ENCODE measurements at places on chromosomes 1 and 21. TPM values are rescaled to one million over a fixed set of nuclear protein-coding genes. Genes with fewer than 3 reads are reported as not detected.

- peak; percentile 41 for DNase-seq
These were observed 742 bp downstream of the P3H1 start for GRCh38 chr1:42765832-42766740.

- no peak for DNase-seq
These were observed at the start of gene CA6 for GRCh38 chr1:8945568-8945967. Gene CA6 (plus strand): TSS chr1:8945868. CDS start chr1:8945887, 19 bp downstream.

- no peak for DNase-seq
These were observed 13.5 kb downstream of the VANGL1 start for GRCh38 chr1:115655306-115655663.

GRCh38 chr1:230068952-230069684 is 2.1 kb downstream of the GALNT2 start:
- DNase-seq: no peak

DNA sequence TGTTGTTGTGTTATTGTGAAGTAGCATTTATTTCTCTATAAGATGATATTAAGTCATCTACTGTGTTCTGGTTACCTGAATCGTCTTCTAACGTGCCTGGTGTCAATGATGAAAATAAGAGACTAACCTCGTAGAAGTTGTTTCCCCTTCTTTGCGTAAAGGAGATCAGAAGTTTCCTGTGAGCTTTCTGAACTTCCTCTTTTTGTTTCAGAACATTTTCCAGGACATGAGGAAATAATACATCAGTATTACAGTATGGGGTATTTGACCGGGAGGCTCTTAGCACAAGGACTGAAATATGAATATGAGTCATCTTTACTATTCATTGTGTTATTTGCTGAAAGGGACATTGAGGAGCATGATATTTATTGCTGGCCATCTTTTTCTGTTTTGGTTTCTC is 1.3 kb downstream of the ST6GALNAC3 start:
- no peak for DNase-seq

- no peak for DNase-seq
These were observed 7.9 kb downstream of the UTP11 start for GRCh38 chr1:38020396-38020795.

DNA sequence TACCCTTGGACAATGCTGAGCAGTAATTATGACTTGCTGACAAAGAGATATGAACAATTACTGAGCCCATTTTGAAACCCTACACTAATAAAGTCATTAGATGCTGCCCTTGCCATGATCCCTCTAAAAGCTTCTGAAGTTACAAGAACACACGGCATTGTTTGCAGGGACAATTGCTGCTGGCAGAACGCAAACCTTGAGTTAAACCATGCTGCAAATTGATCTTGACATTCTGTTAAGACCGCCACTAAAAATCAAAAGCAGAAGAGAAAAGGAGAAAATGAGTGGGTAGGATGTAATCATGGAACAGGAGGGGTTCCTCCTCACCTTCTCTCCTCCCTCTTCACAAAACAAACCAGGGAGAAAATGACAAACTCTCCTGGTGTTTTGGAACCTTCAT is 136.2 kb upstream of the DMRTA2 start:
- no peak for DNase-seq

DNA sequence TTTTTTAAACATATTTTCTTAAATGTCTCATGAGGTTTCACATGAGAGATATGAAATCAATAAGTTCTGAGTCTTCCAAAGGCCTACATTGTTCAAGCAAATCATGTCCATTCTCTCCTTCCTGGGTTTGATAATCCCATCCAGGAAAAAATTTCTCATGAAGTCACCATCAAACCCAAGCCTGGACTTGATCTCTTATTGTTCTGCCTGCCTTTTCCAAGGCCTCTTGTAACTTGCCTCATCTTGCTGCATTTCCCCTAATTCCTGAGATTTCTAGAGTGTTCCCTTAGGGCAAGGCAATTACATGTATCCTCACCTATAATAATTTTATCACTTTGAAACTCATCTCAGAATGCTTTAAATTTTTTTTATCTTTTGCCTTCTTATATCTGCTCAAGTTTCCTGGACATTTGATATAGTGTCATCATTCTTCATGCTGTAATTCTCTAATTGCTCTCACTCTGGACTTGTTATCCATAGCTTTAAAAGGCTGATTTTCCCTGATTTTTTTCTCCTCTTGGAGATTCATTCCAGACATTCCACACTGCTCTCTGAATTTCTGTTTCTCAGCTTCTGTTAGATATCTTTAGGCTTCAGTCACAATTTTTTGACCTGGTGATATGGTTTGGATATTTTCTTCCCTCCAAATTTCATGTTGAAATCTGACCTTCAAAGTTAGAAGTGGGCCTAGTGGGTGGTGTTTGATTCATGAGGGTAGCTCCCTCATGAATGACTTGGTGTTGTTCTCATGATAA is 126.4 kb downstream of the LRRC7 start:
- no peak for DNase-seq

DNA sequence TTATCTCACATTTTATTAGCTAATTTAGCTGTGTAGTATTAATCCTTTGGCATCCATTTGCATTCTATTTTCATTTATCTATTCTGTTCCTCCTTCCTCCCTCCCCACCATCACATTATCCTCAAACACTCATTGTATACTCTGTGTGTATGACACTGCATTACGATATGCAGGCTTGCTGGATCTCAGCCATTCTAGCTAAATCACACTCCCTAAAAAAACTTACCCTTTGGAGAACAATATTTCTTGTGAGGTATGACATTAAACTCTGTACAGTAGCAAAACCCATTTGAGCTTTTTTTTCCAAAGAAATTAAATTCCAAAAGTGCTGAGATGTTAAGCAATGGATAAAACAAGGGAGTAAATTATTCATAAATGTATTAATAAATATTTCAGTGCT is 11.4 kb upstream of the RAB3GAP2 start:
- DNase-seq: no peak

The SUCO gene
- total RNA-seq: 126 TPM

DNA sequence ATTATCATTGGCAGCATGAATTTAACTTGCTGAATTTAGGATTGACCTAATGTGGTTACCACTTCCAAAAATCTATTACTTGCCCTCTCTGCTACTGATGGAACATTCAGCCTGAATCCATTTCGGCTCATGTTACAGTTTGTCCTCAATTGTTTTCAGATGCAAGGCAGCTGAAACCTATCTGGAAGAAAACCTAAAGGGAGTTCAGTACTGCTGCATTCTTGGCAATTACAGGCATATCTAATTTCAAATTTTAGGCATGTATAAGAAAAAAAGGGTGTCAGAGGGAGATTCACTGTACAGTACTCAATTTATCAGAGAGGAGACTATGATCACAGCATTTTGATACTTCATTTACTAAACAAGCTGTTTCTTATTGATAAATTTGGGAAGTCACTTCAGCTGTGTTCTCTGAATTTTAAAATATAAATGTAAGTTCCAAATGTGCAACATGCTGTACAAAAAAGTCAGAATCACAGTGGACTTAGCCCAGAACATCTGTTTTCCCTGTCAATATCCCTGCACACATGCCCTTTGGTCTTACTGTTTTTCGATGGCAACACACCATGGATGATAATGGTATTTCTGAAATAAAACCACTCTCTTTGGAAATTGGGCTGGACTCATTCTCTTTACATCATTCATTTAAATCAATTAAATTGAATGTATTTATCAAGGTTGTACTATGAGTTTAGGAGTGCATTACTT is 651.6 kb upstream of the ADGRL4 start:
- DNase-seq: no peak

- DNase-seq: no peak
These were observed 147.0 kb downstream of the RERE start for GRCh38 chr1:8670371-8670818.

DNA sequence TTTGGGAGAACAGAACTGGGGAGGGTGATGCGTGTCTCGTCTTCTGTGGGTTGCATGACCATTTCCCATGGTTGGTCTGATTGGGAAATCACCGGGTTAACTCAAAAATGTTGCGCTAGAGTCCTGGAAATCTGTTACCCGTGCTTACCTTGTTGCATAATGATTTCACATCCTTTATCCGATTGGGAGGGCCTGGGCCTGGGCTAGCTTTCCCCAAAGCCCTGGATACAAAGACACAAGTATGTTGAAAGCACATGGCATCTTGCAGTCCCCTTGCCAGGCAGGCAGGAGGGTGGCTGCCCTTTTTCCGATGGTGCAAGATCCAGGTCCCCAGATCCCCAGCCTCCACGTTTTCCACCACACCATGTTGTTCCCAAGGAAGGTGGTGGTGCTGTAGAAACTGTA is 582 bp downstream of the TRPM2 start:
- DNase-seq: no peak

- no peak for DNase-seq
These were observed 645.0 kb upstream of the PTBP2 start for GRCh38 chr1:96076589-96076988.

GRCh38 chr21:29166853-29167252 is 36.4 kb downstream of the MAP3K7CL start:
- no peak for DNase-seq

GRCh38 chr1:205284420-205285144 is 37.0 kb downstream of the NUAK2 start:
- peak; percentile 77 for DNase-seq

The VWA5B1 gene
- total RNA-seq: 13.1 TPM

The NPL gene
- 21.6 TPM for total RNA-seq

DNA sequence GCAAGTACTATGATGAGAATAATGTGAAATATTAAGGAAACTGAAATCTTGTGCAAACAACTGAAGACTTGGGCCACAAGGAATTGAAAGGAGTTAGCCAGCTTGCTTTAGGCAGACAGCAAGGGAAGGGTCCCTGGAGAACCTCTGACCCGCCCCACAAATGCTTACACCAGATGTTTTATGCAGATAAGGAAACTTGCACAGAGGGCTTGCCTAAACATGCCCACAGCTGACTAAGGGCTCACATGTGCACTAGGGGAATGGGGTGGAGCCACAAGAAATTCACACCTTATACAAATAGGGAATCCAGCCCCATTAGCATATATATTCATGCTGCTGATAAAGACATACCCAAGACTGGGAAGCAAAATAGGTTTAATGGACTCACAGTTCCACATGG is 86.1 kb upstream of the CYYR1 start:
- DNase-seq: no peak

GRCh38 chr1:63326106-63326472 is 3.7 kb downstream of the FOXD3 start:
- no peak for DNase-seq

DNA sequence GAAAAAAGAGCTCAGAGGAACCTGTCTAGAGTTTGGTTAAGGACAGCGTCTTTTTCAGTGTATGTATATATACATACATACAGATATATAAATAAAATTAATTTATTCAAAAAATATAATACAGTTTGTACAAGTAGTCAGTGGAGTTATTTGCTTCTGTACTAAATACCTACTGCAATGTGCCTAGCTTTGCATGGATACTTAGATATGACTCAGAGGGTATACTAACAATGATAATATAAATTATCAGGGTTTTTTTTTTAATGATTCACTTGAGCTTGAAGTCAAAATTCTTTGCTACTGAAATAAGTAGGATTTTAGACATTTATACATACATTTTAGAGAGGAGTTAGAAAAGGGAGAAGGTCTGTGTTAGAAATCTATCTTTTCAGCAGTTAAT is 117.9 kb downstream of the PHTF1 start:
- DNase-seq: no peak

GRCh38 chr1:8015036-8015808 is 10.9 kb downstream of the ERRFI1 start:
- DNase-seq: peak; percentile 52

The CNR2 gene
- total RNA-seq: 0.06 TPM

The OR2L5 gene
- 0.55 TPM for total RNA-seq

DNA sequence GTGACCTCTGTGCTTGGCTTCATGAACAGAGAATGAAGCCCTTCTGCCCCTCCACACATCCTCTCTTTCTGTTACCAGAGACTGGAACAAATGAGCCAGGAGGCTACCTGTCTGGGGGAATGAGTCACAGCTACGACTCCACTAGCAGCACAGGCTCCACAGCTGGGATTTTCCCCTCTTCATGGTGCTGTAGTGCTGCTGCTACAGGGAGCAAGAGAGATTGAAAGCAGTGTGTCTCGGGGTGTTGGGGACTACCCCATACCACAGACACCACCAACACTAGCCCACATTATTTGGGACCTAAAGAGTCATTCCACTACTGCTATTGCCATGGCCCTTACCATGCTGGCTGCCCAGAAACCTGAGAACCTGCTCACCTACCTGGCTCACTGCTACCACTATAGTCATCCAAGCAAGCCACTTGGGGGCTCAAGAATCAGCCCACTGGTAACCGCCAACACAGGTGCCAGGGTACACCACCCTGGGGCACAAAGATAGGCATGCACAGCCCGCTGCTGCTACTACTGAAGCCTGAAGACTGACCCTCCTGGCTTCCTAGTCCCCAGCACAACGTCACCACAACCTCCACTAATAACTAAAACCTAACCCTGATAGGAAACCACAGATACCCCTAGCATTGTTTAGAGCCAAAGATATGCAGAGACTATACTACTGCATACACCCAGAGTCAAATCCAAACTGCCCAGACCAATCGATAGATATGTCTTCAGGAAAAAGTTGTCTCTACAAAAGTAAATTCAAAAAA is 17.7 kb downstream of the CD1E start:
- no peak for DNase-seq

GRCh38 chr1:172916116-172916515 is 134.6 kb downstream of the TNFSF18 start:
- DNase-seq: no peak

GRCh38 chr1:226568077-226568831 is 19.7 kb downstream of the STUM start:
- DNase-seq: peak; percentile 38

The CFHR2 gene
- total RNA-seq: not detected
